Lower lobe of right lung (tissue), 2 donors: ENCODE measurements at places on chromosomes 7 and 10. TPM values are rescaled to one million over a fixed set of nuclear protein-coding genes. Genes with fewer than 3 reads are reported as not detected.

SAMD9 gene
- total RNA-seq, result 24.3 TPM

- no peaks in the 10 kb centered on the region for H3K27me3 ChIP-seq
- no peak for DNase-seq
- no peaks in the 10 kb centered on the region for H3K36me3 ChIP-seq
- H3K4me1 ChIP-seq, result no peaks in the 10 kb centered on the region
- H3K27ac ChIP-seq, result no peak overlapping the region
These were observed 112.0 kb upstream of the FGFR2 start for GRCh38 chr10:121710207-121710606.

DNA sequence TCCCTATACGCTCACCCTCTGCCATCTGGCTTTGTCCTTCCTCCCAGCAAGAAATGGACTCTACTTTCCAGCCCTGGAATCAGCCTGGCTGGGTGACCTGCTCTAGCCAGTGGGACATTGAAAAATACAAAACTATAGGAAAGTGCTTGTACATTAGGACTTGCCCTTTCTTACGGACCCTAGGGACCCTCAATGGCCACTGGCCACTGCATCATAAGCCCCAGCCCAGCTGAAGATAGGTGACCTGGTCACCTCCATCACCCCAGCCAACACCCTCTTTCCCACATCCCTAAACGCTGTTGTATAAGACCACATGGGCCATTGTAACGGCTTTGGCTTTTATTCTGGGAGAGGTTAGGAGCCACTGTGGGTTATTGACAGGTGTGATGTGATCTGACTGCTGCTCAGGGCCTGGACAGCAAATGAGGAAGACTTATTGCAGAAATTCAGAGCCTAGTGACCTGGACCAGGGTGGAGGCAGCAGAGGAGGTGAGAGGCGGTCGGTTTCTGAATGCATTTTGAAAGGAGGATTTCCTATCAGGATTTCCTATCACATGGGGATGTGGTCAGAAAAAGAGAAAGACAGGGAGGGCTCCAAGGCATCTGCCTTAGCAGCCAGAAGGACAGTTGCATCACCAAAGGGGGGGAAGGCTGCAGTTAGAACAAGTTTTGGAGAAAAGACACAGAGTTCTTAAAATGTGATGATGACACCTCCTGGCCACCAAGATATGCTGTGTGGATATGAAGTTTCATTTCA lies 2.2 kb upstream of the LMBR1 start:
- peaks cover 27% of the 10 kb centered on the region for H3K4me1 ChIP-seq
- H3K4me3 ChIP-seq, result no peak overlapping the region
- no peaks in the 10 kb centered on the region for H3K27me3 ChIP-seq
- DNase-seq, result no peak
- no peaks in the 10 kb centered on the region for H3K36me3 ChIP-seq

DNA sequence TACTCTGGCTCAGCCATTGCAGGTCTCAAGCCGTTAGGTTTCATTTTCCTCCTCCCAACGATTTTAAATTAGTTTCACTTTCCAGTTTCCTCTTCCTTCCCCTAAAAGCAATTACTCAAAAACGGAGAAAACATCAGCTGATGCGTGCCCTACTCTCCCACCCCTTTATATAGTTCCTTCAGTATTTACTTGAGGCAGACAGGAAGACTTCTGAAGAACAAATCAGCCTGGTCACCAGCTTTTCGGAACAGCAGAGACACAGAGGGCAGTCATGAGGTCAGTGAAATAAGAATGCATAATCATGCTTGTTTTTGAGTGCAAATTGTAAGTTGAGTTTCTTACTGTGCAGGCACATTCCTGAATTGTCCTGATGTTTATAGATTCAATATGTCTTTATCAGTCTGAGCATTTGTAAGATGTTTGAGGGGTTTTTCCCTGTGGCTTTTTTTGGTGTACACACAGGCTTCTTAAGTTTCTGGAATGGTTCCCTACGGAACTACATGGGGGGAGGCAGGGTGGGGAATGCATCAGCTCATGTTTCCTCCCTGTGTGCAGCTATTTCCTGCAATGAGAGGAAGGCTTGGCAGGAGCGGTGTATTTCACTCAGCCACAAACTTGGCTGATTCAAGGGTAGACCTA lies at the start of gene IFIT3:
Gene IFIT3, plus strand, starts transcription at position 195 of the 639 bp plus-strand sequence. Its CDS starts 77 bp downstream, at position 272.
- H3K36me3 ChIP-seq, result no peaks in the 10 kb centered on the region
- peaks cover 54% of the 10 kb centered on the region for H3K4me1 ChIP-seq
- peak within 1 kb of the TSS; percentile 88 for H3K27ac ChIP-seq
- H3K4me3 ChIP-seq, result peak within 1 kb of the TSS; percentile 55
- H3K27me3 ChIP-seq, result no peaks in the 10 kb centered on the region

OR6B1 gene
- not detected for total RNA-seq

DNA sequence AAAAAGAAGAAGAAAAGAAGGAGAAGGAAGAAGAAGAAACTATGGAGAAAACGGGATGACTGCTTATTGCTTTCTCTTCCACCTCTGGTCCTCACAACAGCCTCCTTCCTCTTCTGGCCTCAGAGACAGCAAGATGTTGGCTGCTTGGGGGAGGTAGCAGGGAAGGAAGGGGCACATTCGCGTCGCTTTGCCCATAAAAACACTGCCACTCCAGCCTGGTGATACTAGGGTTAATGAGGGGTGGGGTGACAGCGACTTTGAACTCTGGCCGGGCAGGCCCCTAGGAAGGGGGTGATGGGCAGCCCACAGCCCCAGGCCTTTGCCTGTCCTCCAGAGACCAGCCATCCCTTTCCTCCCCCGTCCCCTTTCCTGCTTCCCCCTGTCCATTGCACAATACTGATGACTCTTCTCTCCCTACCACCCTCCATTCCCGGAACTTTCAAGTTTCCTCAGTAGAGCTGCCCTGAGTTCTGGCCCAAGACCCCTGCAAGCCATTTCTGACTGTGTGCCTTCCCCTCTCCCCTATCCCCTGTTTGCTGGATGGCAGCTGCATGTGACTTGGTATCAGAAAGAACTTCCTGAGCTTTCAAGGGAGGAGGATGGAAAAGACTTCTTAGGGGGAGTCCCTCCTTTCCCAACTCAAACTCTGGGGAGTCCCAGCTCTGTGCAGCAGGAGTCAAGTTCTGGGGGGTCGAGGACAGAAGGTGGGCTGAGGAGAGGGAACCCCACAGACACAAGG lies 2.2 kb upstream of the CUEDC2 start:
- peak overlapping the region; percentile 72 for H3K27ac ChIP-seq
- peaks cover 57% of the 10 kb centered on the region for H3K4me1 ChIP-seq
- H3K27me3 ChIP-seq, result no peaks in the 10 kb centered on the region
- peak overlapping the region; percentile 52 for H3K4me3 ChIP-seq
- no peak for DNase-seq
- H3K36me3 ChIP-seq, result no peaks in the 10 kb centered on the region

DNA sequence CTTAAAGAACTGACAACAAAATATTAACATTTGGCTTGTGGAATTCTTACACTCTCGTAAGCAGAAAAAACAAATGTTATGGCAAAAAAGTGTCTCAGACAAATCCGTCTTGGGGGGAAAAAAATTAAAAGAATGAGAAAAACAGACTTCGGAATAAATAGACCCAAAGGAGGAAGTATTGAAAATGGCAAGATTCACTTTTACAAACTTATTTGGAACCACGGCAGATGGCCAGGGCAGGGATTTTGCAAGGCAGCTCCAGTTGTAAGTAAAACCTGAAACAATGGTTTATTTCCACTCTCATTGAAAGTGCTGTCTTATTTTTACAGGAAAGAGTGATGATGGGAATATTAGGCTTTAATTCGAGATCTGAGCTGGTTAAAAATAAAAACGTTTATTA lies 1.5 kb upstream of the ZNF438 start:
- H3K4me1 ChIP-seq, result peaks cover 47% of the 10 kb centered on the region
- H3K4me3 ChIP-seq, result peak overlapping the region; percentile 70
- DNase-seq, result no peak
- H3K36me3 ChIP-seq, result no peaks in the 10 kb centered on the region
- H3K27ac ChIP-seq, result peak overlapping the region; percentile 99

PRSS1 gene
- not detected for total RNA-seq

DNA sequence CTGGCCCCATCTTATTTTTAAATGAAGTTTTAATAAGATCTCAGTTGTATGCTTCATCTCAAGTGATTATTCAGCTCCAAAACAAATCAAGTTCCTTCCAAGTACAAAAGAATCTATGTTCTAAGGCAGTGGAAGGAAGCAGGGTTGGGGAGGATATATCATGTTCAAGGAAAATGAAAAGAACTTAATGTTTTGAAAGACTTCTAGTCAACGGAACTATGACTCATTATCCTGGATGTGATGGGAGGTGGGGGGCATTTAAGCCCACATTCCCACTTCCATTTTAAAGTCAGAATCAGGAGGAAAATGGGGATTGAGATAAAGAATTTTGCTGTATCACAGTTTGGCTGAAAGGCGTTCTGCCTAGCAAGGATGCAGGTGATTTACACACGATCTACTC lies 59.4 kb downstream of the FANK1 start:
- no peak overlapping the region for H3K27ac ChIP-seq
- no peak for DNase-seq
- no peaks in the 10 kb centered on the region for H3K27me3 ChIP-seq
- no peaks in the 10 kb centered on the region for H3K36me3 ChIP-seq
- no peak overlapping the region for H3K4me3 ChIP-seq
- H3K4me1 ChIP-seq, result no peaks in the 10 kb centered on the region

ACSM6 gene
- total RNA-seq, result not detected

- no peaks in the 10 kb centered on the region for H3K36me3 ChIP-seq
- H3K27me3 ChIP-seq, result no peaks in the 10 kb centered on the region
- peaks cover 21% of the 10 kb centered on the region for H3K4me1 ChIP-seq
- no peak for DNase-seq
- H3K4me3 ChIP-seq, result peak overlapping the region; percentile 67
These were observed 1.2 kb downstream of the TPK1 start for GRCh38 chr7:144834641-144835144.

DNA sequence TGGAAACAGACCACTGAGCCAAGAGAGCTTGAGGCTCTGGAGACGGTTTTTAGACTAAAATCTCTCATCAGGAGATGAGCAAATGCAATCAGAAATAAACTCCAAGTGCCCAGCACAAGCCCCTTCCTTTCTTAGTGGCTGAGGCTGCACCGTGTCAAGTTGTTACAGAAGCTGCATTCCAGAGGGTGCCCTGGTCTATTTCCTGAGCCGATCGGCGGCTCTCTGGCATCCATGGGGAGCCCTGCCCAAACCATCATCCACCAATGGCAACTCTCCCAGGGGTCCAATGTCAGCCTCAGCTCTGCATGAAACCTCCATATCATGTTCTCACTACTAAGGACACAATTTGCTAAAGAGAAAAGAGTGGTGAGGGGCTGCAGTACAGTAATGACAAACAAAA lies 89.6 kb downstream of the SVIL start:
- no peaks in the 10 kb centered on the region for H3K27me3 ChIP-seq
- H3K4me1 ChIP-seq, result no peaks in the 10 kb centered on the region
- H3K4me3 ChIP-seq, result no peak overlapping the region
- no peak overlapping the region for H3K27ac ChIP-seq
- DNase-seq, result no peak

DNA sequence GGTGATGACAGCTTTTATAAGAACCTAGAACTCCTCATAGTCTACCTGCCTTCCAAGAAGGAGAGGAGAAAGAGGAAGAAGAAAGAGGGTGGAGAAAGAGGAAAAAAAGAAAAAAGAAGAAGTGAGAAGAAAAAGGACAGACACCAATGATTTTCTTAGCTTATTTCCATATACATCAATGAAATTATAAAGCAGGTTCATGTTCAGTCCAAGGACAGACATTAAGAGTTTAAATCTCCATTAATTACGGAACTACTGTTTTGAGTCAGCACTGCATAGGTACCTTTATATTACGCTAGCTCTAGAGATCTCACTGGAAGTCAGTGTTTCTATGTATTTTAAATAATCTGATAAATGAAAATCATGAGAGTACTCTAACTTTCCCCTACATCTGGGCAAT lies 309.0 kb upstream of the HGF start:
- H3K27me3 ChIP-seq, result no peaks in the 10 kb centered on the region
- H3K27ac ChIP-seq, result no peak overlapping the region
- H3K36me3 ChIP-seq, result no peaks in the 10 kb centered on the region
- no peak overlapping the region for H3K4me3 ChIP-seq
- H3K4me1 ChIP-seq, result no peaks in the 10 kb centered on the region
- no peak for DNase-seq

KLLN gene
- 0.71 TPM for total RNA-seq

TRIL gene
- 6.4 TPM for total RNA-seq
